Skin of body (tissue), 3 donors: ENCODE measurements at places on chromosomes 4 and X. TPM values are rescaled to one million over a fixed set of nuclear protein-coding genes. Genes with fewer than 3 reads are reported as not detected.

PNMA3 gene
- 0.69 TPM for total RNA-seq

IL21 gene
- not detected for total RNA-seq

HSFX2 gene
- not detected for total RNA-seq

CHST7 gene
- 4.3 TPM for total RNA-seq

NAA15 gene
- total RNA-seq: 35.6 TPM

MND1 gene
- 5.7 TPM for total RNA-seq

TREX2 gene
- total RNA-seq: 6.1 TPM

PTCHD1 gene
- total RNA-seq: 0.99 TPM

- no peak for DNase-seq
Observed at GRCh38 chrX:73832319-73832718, 269.3 kb downstream of the CHIC1 start.

DNA sequence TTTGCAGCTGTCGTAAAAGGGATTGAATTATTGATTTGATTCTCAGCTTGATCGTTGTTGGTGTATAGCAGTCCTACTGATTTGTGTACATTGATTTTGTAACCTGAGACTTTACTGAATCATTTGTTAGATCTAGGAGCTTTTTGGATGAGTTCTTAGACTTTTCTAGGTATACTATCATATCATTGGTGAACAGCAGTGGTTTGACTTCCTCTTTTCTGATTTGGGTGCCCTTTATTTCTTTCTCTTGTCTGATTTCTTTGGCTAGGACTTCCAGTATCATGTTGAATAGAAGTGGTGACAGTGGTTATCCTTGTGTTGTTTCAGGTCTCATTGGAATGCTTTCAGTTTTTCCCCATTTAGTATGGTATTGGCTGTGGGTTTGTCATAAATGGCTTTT, 8.4 kb downstream of the APOOL start:
- no peak for DNase-seq

GRCh38 chr4:104493081-104493831, 1.4 kb downstream of the CXXC4 start:
- no peak for DNase-seq

DNA sequence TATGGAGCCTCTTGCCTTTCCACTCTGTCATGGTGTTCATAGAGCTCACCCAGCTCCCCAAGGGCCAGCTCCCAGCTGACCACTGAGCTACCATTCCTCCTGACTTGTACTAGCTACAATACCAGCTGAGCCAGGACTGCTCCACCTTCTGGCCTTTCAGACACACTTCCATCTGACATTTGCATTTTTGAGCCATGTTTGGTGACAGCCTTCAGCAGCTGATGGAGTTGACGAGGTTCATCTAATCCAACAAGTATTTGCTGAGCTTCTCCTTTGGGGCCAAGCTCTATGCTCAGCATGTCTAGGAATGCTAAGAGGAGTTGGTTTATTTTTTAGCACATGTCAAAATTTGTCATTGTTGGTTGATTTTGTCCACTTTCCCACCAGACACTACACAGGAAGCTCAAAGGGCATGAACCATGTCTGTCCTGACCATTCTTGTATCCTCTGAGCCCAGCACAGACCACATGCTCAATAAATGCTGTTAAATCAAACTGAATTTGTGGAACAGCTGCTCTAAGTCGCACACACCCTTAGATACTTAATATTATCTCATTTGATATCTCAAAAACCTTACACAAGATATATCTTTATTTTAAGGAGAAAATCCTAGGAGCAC, 142.6 kb upstream of the PPARGC1A start:
- DNase-seq: peak; percentile 15

GRCh38 chr4:183443655-183444213, 702 bp upstream of the CDKN2AIP start:
- DNase-seq: peak; percentile 67

GRCh38 chrX:38850807-38851544, 49.7 kb downstream of the MID1IP1 start:
- no peak for DNase-seq

GRCh38 chr4:7158081-7158750, 34.1 kb upstream of the SORCS2 start:
- DNase-seq: no peak

GRCh38 chr4:83831588-83831987, 295.7 kb downstream of the GPAT3 start:
- no peak for DNase-seq

GRCh38 chr4:13496605-13497004, 12.5 kb upstream of the RAB28 start:
- DNase-seq: no peak

- DNase-seq: no peak
Observed at GRCh38 chr4:104915864-104916263, 230.8 kb upstream of the TET2 start.

GRCh38 chrX:69614886-69615285, 1.0 kb upstream of the EDA start:
- DNase-seq: peak; percentile 72

GRCh38 chr4:153126137-153126536, 78.1 kb upstream of the TRIM2 start:
- no peak for DNase-seq

DNA sequence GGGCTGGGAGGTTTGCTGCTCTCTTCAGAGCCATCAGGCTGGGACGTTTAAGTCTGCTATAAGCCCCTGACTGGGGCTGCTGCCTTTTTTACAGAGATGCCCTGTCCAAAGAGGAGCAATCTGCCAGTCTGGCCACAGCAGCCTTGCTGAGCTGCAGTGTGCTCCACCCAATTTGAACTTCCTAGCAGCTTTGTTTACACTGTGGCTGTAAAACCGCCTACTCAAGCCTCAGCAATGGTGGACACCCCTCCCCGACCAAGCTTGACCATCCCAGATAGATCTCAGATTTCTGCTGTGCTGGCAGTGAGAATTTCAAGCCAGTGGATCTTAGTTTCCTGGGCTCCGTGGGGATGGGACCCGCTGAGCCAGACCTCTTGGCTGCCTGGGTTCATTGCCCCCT, 40.7 kb downstream of the SPATA18 start:
- DNase-seq: no peak

GRCh38 chr4:81204571-81204970, 10.5 kb downstream of the PRKG2 start:
- DNase-seq: no peak

DNA sequence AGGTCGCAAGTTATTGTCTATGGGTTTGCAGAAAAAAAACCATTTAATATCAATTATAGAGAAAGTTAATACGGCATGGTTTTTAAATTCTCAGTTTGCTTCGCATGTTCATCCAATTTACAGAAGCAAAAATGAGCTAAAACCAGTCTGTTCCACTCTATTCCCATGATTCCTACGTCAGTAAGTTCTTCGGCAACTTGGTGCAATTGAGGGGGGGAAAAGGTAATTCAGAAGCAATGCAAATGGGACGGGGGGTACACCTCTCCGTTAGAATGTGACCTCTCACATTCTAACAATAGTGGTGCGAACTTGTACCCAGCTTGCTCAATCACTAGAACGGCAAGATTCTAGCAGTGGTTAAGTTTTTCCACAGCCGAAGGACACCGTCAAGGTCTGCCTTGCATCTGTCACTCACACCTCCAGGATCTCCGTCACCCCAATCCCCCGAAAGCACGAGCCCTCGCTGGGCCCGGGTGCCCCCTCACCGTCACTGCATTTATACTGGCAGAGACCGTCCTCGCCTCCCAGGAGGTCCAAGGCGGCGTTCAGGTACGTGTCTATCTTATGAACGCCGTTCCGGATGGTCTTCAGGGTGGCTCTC, 653 bp downstream of the PLA2G12A start:
- DNase-seq: peak; percentile 2

DNA sequence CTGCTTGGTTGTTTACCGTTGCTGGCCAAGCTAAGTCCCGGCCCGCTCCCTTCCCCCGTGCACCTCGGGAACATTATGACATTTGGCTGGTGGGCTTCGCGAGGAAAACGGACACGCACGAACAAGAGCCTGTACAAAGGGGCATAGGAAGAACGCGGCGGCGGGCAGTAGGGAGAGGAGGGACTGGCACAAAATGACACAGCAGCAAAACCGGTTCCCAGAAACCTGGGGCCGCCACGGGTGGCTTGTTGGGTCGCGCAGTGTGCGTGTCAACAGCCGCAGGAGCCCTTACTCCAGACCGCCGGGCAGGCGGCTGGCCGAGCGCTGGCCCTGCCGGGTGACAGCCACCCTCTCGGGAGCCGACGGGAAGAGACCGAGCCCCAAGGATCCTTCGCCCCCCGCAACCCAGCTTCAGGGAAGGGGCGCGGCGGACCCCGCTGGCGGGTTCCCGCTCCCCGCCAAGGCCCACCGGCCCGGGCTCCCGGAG, 1.6 kb upstream of the LIN54 start:
- DNase-seq: no peak

DNA sequence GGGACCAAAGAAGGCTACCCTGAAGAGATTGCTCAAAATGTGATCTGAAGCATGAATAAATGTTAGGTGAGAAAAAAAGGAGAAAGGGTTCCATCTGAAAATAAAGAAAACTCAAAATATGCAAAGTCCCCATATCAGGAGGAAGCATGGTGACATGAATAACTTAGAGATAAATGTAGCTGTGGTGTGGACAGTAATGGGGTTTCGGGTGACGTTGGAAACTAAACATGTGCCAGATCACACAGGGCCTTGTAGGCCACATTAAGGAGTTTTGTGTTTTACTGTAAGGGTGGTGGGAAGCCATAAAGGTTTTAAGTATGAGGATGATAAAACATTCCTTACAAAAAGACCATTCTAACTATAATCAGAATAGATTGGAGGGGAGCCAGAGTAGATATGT, 40.3 kb upstream of the ACSL4 start:
- DNase-seq: no peak

DNA sequence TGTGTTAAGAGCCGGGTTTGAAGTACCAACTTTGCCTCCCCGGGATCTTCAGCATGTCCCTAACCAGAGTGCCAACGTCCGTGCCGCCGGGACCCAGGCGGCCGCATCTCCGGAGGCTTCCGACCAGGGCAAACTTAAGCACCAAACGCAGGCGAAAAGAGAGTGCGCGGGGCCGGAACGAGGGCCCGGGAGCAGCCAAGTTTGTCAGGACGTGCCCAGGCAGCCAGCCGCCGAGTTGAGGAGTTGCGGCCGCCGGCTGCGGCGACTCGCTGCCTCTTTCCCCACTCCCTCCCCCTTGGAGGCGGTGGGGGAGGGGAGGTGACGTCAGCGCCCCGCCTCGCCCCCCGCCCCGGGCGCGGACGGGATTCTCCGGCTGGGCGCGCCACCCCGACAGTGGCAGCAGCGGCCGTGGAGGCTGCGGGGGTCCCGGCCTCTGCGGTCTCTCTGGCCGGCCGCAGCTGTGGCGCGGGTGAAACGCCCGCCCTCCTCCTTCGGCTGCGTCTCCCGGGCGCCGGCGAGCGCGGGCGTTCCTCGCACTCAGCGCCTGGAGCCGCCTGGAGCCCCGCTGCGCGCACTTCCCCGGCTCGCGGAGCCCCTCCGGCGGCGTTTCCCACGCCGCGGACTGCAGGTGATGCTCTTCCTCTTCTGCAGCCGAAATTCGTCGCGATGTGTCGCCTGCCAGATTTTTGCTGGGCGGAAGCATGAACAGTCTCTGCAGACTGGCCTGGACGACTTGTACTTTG, 2.9 kb upstream of the FAT1 start:
- DNase-seq: peak; percentile 43

GRCh38 chr4:38466401-38466800, 197.6 kb upstream of the KLF3 start:
- DNase-seq: no peak

- no peak for DNase-seq
Observed at GRCh38 chr4:73967866-73968265, 14.0 kb downstream of the PF4 start.

DNA sequence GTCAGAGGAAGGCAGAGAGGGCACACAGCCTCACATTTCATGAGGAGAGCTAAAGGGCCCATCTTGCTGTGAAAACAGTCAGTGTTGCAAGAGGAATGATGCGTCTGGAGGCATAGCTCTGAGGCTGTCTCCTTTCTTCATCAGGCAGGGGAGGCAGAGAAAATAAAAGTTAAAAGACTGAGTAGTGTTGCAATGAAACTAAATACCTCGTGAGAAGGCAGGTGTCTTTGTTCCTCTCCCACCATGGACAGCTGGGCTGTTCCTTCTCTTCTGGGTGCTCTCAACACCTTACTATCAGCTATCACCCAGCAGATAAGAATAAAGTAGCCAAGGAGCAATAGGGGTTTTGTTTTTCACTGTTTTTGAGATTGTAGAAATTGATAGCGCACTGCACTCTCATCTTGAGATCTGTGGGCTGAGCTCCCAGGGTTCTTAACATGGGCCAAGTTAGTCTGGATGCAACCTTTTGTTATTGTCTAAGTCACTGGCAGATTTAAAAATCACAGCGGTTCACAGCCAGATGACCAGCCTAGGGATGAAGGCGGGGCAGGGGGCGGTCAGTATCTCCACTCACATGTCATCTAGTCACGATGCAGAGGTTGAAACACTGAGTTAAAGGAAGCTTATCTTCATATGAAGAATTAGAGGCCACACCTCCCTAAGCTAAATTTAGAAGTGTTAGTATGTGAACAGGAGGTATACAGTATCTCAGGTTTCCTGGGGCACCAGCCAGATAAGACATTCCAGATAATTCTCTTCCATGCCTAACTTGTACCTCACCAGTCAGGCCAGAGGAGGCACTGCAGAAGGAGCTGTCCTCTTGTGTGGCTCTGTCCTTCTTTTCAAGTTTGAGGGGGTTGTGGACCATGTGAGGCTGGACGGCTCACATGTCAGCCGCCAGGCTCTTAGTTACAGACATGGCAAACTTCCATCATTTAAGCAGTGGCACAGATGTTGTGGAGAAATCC, 36.9 kb downstream of the PARM1 start:
- no peak for DNase-seq

- DNase-seq: no peak
Observed at GRCh38 chrX:152898442-152898841, 575 bp downstream of the ZNF185 start.

GRCh38 chrX:130174045-130174704, 2.4 kb downstream of the RAB33A start:
- no peak for DNase-seq
